ENCODE measurements at places on chromosomes 12 and 14.

DNA sequence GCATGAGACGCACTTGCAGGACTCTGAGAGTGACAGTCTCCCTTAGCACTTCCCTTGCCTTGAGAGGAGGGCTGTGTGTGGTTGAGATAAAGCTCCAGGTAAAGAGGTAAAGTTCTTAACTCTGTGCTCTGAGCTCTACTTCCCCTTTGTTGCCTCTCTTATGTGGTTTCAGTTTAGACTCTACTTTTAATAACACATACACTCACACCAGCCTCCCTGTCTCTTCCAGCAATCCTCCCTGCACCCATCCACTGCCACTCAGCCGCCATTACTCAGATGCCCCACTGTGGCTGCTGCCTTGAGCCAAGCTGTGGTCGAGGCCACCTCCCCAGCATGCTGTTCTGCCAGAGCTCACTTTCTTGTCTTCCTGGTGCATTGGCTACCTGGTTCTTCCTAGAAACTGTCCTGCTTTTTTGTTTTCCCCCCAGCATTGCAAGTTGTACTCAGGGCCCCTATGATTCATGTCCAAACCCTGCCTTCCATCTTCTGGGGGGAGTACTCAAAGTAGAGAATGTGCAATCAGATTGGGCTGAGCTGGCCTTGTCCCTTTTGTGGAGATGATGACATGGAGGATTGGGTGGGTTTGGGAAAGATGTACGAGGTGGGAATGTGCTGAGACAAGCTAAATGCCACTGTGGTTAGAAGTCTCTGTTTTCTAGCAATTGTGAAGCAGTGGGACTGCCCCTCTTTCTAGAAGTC lies 115.5 kb upstream of the PARP11 start:
- DNase-seq, result no peak

DNA sequence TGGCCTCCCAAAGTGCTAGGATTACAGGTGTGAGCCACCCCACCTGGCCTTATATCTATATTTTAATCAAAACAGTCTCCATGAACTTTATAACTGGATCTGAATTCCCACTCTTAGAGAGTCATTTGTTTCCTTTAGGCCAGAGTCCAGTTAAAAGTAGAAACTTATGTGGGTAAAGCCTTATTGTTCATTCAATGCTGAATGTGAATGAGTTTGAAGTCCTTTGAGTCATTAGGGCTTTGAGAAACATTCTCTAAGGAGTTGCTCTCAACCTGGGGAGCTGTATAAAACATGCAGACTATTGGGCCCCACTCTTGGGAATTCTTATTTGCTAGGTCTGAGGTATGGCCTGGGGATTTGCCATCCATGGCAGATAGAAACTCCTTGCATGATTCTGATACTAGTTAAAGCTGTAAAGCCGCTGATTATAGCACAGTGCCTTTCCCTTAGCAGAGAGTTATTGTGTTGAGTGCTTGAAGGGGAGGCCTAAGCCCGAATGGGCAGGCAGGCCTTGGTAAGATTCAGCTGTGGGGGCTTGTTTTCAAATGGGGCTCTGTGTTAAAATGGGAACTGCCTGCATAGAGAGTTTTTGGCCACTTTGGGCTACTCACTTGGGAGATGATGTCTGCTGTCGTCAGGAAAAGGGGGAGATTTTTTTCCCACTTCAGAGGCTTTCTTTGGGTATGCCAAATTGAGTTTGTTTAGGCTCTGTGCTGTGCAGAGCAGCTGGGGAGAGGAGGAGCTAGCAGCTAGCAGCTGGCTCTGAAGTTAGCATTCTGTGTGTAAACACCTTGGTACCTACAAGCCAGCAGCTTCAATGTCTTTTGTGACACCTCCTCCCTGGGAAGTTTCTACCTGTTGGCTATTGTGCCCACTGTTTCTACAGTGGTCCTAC lies 117.5 kb downstream of the DACT1 start:
- no peak for DNase-seq

DNA sequence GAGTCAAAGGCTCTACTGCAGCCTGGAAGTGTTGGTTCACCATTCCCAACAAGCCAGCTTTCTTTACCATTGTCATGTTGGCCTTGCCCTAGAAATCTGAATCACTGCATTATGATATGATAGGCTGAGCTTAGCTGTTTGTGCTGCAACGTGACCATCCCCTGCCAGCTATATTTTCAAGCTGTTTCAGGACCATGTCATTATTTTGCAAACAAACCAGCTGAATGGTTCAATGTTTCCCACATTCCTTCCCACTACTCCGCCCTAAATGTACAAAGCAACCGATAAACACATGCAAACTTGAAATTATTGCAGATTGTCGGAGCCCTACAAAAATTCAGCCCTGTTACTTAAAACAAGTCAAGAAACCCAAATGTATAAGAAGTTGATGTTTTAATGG lies 136.1 kb downstream of the KICS2 start:
- DNase-seq, result no peak

DNA sequence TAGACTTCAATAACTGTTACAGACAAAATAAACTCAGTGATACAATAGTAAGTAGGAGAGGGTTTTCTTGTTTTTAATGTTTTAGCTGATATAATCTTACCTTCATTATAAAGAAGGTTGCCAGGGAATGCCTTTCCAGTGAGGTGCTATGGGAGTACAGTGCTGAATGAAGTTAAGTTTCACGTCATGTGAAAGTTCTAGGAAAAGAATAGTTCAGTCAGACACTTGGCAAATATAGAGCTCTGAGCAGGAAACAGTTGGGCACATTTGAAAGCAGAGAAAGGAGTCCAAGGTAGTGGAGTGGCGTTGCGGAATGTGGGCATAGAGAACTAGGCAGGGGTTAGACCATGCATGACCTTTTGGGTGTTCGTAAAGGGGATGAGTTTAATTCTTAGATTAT lies 88.6 kb upstream of the DCN start:
- DNase-seq, result no peak

DNA sequence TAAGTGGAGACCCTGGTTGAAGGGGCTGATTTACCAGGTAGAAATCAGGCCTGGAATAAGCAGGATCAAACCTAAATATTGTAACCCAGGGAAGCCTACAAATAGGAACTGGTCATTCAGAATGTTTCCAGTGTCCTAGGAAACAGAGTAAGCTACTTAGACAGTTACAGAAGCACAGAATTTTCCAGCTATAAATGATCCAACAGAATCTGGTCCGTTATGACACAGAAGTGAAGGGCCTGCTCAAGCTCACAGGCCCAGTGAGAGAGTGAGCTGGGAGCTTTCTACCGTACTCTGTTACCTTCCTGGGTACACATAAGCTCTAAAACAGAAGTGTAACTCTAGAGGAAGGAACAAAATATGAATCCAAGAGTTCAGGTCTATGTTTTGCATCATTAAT lies 119.1 kb downstream of the TTC7B start:
- no peak for DNase-seq

GRCh38 chr14:68462683-68463082 lies 330.2 kb downstream of the ZFP36L1 start:
- no peak for DNase-seq

- DNase-seq, result no peak
These were observed 103.8 kb upstream of the FKBP4 start for GRCh38 chr12:2691006-2691344.

DNA sequence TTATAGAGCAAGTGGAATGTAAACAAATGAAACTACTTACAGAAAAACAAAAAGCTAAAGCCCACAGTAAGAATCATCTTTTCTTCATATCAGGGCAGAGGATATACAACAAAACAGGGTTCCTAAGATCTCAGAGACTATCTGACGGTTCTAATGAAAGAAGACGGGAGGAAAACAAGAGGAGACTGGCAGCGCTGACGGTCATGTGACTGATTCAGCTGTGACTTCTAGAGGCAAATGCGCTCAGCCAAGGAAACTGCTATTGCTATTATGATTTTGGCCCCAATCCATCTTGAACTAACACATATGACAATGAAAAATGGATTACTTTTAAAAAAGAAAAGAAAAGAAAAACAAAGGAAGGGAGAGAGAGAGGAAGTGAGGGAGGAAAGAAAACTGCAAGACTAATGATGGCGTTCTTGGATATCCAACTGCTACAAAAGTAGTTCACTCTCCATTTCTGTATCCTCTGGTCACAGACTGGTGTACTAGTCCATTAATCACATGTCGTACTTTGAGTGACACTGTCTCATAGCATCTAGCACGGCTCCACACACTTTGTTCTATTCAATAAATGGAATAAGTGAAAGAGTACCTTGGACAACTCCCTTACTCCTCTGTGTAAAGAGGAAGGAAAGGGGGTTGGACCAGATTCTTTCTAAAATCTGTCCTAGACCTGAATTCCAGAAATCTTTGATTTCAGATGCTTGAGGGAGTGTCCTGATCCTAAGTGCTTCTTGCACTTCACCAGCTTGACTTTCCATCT lies 119.3 kb downstream of the DAD1 start:
- DNase-seq, result no peak

DNA sequence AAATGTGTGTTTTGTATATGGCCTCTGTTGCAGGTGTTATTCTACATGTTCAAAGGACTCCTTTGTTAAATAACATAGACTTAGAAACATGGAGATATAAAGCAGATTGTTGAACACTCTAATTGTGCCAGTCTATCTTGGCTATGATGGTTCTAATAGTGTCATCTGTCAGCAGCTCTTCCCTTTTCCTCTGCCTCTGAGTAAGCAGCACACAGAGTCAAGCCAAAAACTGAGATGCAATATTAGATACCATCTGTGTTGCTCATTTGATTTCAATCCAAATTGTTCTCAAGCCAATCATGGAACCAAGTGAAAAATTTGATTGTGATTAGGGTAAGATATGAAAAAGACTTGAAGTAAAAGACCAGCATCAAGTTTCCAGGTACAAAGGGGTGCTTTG lies 871.1 kb upstream of the MGAT4C start:
- DNase-seq, result no peak

DNA sequence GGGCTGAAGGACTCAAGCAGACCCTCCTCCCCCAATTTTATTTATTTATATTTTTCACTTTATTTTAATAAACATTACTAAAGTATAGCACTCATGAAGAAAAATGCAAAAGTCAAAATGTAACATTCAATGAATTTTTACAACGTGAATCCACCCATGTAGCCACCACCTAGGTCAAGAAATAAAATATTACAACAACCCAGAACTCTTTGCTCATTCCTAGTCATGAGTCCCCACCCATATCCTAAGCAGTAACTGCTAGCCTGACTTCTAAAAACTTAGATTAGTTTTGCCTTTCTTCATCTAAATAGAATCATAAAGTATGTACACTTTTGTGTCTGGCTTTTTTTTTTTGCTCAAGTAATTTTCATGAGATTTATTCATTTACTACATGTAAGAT lies 86.9 kb upstream of the CRY1 start:
- DNase-seq, result no peak

GRCh38 chr14:84409435-84409834 lies 1120.5 kb upstream of the FLRT2 start:
- DNase-seq, result no peak

- DNase-seq, result no peak
These were observed 2.8 kb upstream of the CLEC9A start for GRCh38 chr12:10027721-10028120.

DNA sequence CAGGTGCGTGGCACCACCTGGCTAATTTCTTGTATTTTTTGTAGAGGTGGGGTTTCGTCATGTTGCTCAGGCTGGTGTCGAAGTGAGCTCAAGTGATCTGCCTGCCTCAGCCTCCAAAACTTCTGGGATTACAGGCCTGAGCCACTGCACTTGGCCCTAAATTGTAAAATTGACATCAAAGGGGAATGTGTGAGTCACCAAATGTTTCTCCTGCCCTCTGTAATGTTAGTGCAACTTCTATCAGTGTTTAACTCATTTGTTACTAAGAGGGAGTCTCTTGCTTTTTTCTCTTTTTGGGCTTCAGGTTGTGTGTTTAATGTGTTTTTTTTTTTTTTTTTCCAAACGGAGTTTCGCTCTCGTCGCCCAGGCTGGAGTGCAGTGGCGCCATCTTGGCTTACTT lies 2.3 kb downstream of the TULP3 start:
- no peak for DNase-seq

DNA sequence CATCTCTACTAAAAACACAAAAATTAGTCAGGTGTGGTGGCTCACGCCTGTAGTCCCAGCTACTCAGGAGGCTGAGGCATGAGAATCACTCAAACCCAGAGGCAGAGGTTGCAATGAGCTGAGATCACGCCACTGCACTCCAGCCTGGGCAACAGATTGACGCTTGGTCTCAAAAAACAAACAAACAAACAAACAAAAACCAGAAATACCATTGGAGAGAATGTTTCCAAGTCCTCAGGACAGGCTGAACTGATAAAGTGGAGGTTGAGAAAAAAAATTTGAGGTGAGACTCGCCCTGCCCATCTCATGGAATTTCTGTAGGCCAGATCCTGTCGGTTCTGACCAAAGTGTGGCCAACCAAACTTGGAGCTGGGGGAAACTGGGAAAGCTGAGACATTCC lies 30.6 kb upstream of the NFYB start:
- DNase-seq, result no peak
